ENCODE measurements at places on chromosomes 3 and 15.

GRCh38 chr3:147872568-147872967 lies 463.4 kb downstream of the ZIC1 start:
- no peak for DNase-seq

GRCh38 chr3:171847133-171847532 lies 4.0 kb downstream of the TMEM212 start:
- no peak for DNase-seq

DNA sequence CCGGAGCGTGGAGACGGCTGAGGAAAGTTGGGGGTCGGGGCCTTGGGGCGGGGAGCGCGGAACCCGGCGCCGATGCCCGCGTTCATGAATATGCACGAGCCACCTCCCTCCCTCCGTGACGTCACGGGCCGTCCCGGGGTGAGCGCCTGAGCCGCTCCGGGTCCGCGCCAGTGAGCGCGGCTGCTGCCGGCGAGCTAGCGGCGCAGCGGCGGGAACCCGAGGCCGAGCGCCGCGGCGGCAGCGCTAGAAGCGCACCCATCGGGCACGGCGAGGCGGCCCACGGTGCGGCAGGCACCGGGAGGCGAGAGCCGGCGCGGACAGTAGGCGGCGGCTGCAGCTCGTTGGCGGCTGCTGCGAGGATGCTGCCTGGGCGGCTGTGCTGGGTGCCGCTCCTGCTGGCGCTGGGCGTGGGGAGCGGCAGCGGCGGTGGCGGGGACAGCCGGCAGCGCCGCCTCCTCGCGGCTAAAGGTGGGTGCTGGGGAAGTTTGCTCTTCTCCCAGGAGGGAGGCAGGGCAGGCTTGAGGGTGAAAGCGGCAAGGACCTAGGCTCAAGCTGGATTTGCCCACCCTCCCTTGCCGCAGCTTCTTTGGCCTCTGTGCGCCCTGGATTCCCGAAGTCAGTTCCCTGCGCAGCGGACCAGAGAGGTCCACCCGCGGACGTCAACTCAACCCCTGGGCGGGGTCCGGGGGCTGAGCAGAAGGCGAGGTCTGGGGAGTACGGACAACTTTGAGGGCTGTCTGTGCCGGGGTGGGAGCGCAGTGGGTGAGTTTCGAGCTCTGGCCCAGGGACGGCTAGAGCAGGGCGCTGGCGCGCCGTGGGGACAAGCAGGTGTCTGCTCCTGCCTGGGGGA lies at the start of gene CLSTN2:
Gene CLSTN2, plus strand, starts transcription at position 170 of the 850 bp plus-strand sequence.
- DNase-seq, result no peak

GRCh38 chr15:86906376-86906775 lies 826.7 kb downstream of the AGBL1 start:
- no peak for DNase-seq

GRCh38 chr3:53822331-53822741 lies 23.9 kb downstream of the CHDH start:
- no peak for DNase-seq

GRCh38 chr15:67922971-67923945 lies 83.4 kb upstream of the RNU6-1 start:
- no peak for DNase-seq

- no peak for DNase-seq
Observed at GRCh38 chr3:127722091-127722784, 49.5 kb downstream of the ABTB1 start.

GRCh38 chr3:10281951-10282350 lies 10.8 kb downstream of the GHRL start:
- DNase-seq, result no peak

- DNase-seq, result no peak
Observed at GRCh38 chr15:65619626-65620290, 2.0 kb upstream of the SLC24A1 start.

- no peak for DNase-seq
Observed at GRCh38 chr3:49120096-49120437, 556 bp downstream of the USP19 start.

- DNase-seq, result no peak
Observed at GRCh38 chr3:58296269-58296668, 9.8 kb upstream of the RPP14 start.

GRCh38 chr3:13040361-13041074 lies 32.7 kb downstream of the IQSEC1 start:
- DNase-seq, result peak; percentile 43

DNA sequence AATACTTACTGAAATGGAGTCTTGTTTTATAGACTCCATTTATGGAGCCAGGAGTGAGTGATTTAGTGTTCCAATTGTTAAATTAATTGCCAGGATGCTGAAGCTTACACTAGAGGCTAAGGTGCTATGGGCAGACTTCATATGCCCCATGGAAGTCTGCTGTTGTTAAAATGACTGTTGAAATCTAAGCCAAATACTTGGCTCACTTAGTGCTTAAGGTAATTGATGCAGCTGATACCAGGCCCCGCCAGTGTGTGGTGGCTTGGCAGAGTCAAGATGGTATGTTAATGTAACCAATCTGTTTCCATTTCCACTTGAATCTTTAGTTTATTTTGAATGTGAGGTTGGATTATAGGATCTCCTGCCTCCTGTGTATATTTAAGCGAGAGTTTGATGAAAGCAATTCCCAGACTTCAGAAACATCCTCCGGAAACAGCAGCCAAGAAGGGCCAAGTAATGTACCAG lies 187.1 kb downstream of the ITPR1 start:
- DNase-seq, result no peak

DNA sequence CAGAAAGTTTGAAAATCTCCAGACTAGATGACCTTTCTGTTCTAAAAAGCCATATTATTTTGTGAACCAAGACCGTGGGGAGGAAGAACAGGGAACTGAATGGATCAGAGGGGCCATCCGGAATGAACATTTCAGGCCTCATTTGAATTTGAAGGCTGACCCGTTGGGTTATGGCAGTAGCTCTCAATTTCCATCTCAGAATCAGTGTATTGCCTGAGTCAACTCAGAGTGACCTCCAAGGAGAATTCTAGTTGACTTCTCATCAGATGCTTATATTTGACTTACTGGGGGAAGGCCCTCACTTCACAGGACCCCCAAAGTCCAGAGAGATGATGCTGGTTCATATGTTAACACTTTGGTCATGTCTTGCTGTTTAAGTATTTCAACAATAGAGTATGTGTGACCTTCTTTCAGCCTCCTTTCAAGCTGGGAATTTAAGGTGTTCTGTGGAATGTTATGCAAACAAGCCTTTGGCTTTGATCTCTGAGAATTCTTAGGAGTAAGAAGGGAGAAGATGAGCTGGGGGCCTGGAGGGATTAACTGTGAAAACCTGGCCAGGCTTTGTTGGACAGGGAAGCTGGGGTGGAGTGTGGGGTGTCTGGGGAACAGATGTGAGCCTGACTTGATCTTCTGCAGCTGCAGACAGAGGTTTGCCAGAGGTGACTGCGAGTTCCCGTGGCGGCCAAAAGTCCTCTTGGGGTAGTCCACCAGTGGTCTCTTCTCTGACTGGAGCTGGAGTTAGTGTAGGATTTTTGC lies 111.2 kb upstream of the RGMA start:
- no peak for DNase-seq

GRCh38 chr3:113606539-113607218 lies 74.3 kb downstream of the SIDT1 start:
- peak; percentile 17 for DNase-seq

- DNase-seq, result no peak
Observed at GRCh38 chr3:3551981-3552380, 247.2 kb upstream of the LRRN1 start.

DNA sequence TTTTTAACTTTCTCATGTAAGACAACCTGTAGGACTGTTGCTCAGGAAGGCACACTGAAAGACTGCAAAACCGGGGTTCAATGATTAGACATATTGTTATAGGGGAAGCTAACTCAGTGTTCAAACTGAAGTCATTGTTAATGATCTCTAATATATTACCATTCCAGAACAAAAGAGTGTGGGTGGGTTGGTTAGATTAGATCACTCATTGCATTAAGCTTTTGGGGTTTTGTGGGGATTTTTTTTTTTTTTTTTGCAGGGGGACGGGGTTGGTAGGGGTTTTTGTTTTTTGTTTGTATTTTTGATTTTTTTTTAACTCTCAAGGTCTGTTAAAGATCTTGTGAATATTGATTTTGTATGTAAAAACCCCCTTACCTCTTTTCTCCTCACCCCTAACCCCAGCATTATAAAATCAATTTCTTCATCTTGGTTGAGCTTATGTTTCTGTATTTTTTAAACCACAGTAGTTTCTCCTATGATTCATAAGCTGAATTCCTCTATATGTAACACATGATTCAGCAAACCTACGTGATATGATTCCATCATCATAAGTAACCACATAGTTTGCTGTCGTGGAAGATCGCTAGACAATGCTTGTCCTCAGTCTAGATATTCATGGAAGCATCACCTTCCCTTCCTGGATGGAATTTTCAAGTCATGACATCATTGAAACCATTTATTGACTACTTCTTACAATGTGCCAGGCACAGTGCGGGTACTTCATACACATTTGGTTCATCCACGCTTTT lies 544.1 kb upstream of the MDFIC2 start:
- no peak for DNase-seq

DNA sequence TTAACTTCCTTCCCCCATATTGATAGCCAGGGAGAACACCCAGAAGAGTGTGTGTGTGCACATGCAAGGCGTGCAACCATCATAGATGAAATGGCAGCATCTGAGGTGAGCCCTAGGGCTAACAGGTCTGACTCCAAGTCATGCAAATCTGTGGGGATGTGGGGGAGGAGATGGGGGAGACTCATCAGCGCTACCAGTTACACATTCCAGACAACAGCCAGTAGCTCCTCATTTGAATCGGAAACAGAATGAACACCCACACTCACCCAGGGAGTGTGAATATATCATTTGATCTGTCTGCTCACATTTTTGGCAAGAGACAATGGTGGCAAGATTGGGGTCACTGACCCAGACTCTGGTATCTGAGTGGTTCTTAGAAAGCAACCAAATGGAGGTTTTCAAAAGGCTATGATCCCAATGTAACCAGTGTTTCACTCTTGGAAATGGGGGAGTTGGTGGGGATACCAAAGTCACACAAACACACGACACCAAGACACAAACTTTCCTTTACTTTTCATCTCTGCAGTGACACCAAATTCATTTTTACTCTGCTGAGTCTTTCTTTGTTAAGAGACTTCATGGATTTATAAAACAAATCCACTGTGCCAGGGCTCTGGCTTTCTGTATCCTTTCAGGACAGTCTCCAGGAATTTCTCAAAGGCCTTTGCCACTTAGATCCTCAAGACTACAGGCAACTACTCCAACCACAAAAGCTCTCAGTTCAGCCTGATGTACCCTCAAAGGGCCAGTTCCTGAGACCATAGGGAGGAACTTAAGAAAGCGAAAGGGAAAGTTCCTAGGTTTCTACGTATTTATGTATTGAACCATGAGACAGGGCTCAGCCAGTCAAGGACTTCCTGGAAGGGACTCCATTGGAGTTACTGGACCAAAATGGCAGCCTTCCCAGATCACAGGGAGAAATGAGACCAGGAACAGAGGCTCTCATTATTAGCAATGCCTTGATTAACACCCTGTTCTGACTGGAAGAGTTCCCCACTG lies 2.2 kb downstream of the CDCP1 start:
- no peak for DNase-seq

GRCh38 chr3:71785532-71786216 lies 726 bp upstream of the PROK2 start:
- DNase-seq, result no peak

DNA sequence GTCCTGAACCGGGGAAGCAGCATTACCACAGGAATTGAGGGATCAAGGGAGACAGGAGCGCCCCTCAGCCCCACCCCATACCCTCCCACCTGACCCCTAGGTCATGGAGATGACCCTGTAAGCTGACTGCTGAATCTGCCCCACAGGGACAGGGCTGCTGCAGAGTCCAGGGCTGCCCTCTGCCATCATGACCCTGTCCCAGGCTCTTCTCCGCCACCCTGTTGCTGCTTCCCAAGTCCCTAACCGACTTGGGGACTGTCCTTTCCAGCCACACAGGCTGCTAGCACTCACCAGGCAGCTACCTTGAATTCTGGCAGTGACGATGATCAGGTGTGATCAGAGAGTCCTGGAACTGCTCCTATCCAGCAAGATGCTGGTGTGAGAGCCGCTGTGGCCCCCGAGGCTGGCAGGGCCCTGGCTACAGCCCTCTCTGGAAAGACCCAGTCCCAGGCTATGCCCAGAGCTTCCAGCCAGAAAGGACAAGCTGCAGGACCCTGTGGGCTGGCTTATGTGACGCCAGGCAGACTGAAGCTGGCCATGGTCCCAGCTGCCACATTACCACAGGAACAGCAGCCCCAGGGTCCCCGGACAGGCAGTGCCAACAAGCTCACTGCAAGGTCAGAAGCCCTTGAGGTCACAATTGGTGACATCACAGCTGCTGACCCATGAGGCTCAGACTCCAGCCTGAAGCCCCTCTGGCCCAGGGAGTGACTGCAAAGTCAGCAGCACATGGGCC lies at the start of gene C3orf22:
Gene C3orf22, minus strand, starts transcription at position 597 of the 736 bp plus-strand sequence. CDS start 5,542 bp downstream, outside the sequence.
- DNase-seq, result no peak

- DNase-seq, result no peak
Observed at GRCh38 chr15:38944536-38944935, 379.9 kb upstream of the RASGRP1 start.

GRCh38 chr3:29026959-29027358 lies 253.9 kb upstream of the RBMS3 start:
- no peak for DNase-seq

DNA sequence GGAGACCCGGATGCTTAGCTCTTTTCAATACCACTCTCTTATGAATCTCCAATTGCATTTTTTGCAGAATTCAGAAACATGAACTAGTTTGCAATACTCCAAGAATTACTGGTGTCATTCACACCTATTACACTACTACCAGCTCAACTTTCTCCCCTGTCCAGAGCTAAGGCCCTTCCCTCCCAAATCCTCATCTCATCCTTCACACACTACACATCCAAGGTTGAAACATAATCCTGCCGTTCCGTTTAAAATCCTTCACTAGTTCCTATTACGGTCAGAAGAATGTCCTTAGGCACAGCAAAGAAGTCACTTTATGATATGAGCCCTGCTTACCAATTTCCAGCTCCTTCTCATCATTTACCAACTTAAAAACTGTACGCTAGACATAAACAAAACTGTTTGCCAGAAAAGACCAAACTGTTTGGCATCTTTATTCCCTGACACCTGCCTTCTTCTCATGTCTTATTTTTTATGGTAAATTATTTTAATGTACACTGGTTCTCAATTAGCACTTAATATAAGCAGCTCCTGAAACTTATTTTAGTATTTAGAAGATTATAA lies 22.6 kb downstream of the TBL1XR1 start:
- no peak for DNase-seq

- no peak for DNase-seq
Observed at GRCh38 chr15:52281085-52282035, 14.2 kb downstream of the MYO5C start.

- no peak for DNase-seq
Observed at GRCh38 chr3:24181256-24181655, 236.2 kb downstream of the NR1D2 start.

- no peak for DNase-seq
Observed at GRCh38 chr3:28039829-28040228, 201.6 kb upstream of the CMC1 start.

DNA sequence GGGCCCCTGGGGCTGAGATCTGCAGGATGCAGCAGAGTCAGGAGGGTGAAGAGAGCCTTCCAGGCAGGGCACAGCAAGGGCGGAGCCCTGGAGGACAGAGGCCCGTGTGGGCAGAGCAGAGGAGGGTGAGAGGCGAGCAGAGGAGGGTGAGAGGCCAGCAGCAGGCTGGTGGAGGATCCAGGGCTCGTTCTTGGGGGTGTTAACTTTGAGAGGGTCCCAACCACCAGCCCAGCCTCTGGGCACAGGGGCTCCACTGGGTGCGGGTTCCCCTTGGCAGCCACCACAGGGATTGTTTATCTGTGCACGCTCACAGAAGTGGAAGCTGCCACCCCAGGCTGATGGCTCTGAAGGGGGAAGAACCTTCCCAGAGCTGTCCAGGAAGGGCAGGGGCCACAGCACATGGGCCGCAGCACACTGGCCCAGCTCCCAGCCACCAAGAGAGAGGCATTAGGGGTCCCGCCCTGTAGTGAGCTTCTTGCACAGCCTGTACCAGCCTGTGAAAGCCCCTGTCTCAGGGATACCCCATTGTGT lies 9.3 kb upstream of the PLXND1 start:
- DNase-seq, result no peak

All from T-cell (primary cell).